ENCODE measurements at places on chromosomes 3 and 15.

DNA sequence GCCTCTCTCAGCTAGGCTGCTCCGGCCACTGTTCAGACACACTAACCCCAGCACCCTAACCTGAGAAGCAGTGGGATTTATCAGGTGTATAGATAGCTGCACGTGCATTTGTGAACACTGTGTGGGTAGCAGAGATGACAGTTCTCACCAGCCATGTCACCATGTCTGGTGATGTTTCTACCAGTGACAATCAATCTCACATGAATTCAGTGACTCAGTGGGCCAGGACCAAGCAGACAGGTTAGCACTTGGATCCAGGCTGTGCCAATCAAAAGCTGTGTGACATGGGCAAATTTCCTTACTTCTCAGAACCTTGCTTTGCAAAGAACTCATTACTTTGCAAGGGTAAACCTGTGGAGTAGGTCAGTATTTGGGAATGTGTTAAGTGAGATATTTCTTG lies 65.3 kb upstream of the GATM start:
- no peak for DNase-seq

- DNase-seq: no peak
These were observed 520.4 kb downstream of the FOXP1 start for GRCh38 chr3:71062952-71063772.

DNA sequence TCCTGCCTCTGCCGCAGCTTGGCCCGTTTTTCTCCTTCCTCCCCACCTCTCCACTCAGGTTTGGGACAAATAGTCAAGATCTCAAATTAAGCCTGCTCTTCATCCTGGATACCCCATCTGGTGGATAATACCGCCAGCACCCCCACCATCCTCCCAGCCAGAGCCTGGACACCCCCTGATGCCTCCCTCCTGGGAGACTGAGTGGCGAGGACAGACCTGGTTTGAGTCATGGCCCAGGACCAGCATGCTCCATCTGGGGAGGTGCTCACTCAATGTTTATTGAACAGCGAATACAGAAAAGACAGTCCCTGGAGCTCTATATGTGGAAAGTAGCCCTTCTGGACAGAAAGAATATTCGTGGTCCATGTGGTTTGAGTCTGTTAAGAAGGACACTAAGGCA lies 23.3 kb downstream of the CTSH start:
- DNase-seq: no peak

DNA sequence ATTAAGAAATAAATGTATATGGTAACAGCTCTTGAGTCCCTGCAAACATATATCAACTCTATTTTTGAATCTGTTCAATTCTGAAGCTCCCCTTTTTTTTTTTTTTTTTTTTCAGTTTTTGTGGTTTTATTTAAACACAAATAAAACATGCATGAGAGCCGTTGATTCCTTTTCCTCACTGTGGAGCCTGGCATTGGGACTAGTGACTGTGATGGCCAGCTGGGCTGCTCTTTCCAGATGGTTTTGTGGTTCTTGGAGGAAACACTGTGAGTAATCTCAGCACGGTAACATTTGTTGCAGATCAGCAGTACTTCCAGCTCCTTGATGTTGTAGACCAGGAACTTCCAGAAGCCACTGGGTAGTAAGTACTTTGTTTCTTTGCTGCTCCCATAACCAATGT lies 15.9 kb downstream of the EMC7 start:
- DNase-seq: no peak

GRCh38 chr3:24196526-24196925 lies 251.4 kb downstream of the NR1D2 start:
- no peak for DNase-seq

DNA sequence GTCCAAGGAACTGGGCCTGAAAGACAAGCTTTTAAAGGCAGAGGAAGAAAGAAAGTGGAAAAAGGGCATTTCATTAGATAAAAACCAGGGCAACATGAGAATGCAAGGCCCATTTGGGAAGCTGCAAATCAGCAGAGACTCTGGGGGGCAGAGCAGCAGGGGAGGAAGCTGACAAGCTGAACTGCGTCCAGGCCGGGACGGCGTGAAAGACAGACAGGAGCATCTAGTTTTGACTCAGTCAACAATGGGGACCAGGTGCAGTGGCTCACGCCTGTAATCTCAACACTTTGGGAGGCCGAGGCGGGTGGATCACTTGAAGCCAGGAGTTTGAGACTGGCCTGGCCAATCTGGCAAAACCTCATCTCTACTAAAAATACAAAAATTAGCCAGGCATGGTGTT lies 69.9 kb downstream of the CDC25A start:
- no peak for DNase-seq

- DNase-seq: no peak
These were observed 61.9 kb downstream of the BTLA start for GRCh38 chr3:112437146-112438022.

GRCh38 chr3:127213381-127213918 lies 20.5 kb downstream of the PRR23E start:
- no peak for DNase-seq

Data from neural crest cell (in vitro differentiated cells).